ENCODE measurements at places on chromosomes 13 and 19.

GRCh38 chr13:47420568-47420967, 523.7 kb upstream of the HTR2A start:
- DNase-seq = no peak

DNA sequence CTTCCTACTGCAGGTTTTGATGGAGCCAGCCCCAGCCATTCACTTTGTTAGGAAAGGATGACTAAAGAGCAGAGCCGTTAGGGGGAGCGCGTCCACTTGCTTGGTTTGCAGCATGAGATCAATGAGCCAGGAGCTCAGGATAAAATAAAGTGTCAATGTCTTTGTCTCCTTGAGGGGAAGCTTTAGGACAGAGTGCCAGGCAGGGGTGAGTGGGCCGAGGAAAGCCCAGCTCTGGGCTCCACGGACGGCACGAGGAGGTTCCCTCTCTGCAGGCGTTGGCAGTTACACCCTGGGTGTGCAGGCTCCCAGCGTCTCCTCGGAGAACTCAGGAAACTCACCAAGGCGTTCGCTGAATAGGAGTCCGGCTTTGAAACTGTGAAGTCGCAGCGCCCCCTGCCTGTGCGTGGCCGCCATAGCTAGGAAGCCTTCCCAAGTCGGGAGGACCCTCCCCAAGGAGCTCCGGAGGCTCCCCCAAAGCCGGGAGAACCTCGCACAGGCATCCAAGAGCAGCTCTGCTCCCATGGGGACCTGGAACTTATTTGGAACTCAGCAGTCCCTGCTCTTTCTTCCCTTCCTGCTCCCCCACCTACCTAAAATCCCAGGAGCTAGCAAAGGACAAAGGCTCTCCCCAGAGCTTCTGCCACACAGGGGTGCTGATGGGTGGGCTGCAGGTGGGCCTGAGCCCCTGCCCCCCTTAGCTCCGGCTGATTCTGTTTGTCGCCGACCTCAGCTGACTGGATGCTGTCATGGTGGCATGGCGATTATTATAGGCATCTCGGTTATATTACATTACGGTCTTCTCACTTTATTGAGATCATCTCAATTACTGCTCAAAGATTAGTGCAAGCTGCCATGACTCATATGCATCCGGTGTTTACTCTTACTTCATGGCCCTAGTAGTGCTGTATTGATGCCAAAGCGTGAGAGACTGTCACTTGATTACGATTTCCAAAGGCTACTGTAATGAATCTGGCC, 34.4 kb downstream of the GSX1 start:
- DNase-seq = peak; percentile 53

GRCh38 chr19:54231077-54231931, 8.5 kb upstream of the LILRB3 start:
- peak; percentile 85 for DNase-seq

- no peak for DNase-seq
Measured at GRCh38 chr13:111394211-111394922, 73.9 kb downstream of the TEX29 start.

GRCh38 chr19:46611776-46612175, 10.6 kb downstream of the CALM3 start:
- DNase-seq = no peak

DNA sequence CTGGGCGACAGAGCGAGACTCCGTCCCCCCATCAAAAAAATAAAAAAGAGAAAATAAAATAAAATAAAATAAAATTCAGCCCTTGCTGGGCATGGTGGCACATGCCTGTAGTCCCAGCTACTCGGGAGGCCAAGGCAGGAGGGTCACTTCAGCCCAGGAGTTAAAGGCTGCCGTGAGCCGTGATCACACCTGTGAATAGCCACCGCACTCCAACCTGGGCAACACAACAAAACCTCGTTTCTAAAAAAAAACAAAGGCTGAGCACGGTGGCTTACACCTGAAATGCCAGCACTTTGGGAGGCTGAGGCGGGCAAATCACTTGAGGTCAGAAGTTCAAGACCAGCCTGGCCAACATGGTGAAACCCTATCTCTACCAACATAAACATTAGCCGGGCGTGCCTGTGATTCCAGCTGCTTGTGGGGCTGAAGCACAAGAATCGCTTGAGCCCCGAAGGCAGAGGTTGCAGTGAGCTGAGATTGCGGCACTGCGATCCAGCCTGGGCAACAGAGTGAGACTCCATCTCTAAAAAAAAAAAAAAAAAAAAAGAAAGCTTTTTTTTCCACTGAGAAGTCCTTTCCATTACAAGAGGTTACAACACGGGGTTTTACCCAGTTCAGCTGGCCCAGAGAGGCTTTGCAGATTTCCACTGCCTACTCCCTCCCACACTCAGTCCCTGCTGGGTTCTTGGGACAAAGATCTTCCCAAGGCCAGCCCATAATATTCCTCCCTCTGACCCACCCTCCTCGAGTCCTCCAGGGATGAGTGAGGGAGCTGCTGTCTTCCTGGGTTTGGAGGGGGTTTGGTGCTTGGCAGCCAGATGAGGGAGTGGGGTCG, 6.4 kb downstream of the ANGPTL4 start:
- DNase-seq = no peak

DNA sequence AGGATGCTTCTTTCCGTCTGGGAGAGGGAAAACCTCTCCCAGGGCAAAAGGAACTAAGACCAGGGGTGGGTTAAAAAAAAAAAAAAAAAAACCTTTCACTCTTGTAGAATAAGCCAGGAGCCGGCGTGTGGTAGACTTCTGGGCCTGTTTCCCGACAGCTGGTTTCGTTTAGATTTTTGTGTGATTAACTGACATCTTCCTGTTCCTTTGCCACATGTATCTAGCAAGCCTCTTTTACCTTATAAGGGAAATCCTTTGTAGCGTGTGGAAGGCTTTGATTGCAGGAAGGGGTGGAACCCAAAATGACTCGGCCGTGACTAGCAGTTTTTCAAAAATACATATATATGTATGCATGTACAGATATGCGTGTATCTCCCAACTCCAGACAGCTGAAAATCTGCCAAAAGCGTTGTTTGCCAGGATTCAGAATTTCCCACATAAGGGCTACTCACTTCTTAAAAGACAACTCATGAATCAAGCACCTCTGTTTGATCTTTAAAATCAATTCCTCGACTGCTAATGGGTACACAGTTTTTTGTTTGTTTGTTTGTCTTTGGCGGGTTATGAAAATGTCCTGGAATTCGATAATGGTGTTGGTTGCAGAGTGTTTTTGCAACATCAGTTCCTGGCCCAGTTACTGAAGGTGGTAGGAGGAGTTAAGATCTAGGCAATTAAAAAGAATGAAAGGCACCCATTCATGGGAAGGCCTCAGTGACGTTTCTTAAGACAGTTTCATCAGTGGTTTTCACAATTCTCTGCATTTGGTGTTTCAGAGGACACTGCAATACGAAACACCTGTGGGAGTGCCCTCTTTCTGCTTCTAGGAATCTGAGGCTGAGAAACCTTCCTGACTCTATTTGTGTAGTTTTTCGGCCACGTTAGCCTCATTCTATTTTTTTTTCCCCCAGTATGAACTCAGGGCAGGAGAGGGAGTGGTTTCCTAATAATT, 2.7 kb downstream of the TPM4 start:
- DNase-seq = peak; percentile 60

- DNase-seq = peak; percentile 46
Measured at GRCh38 chr19:10112037-10112761, 706 bp downstream of the P2RY11 start.

GRCh38 chr19:31946491-31946890, 398.9 kb upstream of the ZNF507 start:
- no peak for DNase-seq

DNA sequence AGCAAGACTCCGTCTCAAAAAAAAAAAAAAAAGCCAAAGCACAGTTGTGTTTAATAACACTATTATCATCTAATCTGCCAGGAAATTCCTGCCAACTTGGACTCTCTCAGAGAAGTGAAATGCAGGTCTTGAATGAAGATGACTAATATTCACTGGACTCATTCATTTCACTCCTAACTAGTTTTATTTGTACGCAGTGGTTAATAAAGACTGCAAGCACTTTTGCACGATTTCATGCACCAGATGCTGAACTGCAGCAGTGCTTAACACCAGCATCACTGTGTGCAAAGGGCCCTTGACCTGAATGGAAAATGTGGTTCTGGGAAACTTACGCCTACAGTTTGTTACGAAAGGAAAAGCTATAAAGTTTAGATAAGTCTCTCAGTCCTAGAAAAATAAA, 63.3 kb downstream of the DHRS12 start:
- DNase-seq = no peak

- no peak for DNase-seq
Measured at GRCh38 chr19:19407633-19407930, 2.1 kb downstream of the GATAD2A start.

- DNase-seq = no peak
Measured at GRCh38 chr13:42392716-42393572, 121.0 kb downstream of the AKAP11 start.

GRCh38 chr13:95020298-95020987, 280.8 kb downstream of the ABCC4 start:
- DNase-seq = no peak

DNA sequence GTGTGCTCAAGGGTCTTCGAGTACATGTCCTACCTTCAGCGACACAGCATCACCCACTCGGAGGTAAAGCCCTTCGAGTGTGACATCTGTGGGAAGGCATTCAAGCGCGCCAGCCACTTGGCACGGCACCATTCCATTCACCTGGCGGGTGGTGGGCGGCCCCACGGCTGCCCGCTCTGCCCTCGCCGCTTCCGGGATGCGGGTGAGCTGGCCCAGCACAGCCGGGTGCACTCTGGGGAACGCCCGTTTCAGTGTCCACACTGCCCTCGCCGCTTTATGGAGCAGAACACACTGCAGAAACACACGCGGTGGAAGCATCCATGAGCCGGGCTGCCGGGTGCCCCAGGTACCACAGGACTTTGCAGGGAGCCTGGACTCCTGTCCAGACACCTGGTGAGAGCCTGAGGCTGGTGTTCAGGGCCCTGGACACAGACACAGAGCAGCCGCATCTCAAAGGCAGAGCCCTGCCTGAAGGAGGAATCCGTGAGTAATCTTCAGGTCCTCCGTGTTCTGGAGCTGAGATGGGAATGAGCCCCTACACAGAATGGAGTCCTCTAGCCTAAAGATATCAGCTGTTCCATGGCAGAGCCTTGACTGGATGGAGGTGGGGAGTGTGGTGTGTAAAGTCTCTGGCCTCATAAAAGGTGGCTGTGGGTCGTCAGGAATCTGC, 1.5 kb downstream of the ZNF581 start:
- DNase-seq = no peak

- no peak for DNase-seq
Measured at GRCh38 chr13:83057119-83057518, 825.2 kb downstream of the SLITRK1 start.

GRCh38 chr13:70363991-70364390, 255.7 kb upstream of the KLHL1 start:
- DNase-seq = no peak

DNA sequence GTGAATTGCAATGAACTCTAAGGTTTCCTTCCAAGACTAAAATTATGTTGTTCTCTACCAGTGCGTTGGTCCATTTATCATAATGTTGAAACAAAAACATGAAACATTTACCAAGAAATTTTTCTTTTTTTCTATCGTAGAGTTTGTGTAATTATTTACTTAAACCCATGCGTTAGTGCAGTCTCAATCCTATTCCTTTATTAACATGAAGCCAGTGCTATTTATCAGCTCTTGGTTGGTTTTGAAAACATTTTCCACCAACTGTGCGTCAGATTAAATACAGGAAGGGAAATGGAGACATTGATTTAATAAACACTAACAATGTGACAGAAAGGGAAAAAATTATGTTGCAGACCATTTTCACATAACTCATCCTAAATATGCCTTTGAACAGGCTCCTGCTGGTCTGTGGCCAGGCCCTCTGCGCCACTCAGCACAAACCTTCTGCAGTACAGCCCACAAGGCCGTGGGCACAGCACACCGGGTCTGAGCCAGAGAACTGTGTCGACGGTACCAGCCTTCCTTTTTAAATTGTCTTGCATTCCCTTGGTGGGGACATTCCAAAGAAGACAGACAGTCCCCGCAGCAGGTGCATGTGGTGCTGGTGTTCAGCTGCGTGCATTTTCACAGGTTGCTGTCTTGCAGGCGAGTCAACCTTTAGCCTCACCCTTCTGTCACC, 135.8 kb downstream of the SHISA2 start:
- DNase-seq = no peak

GRCh38 chr13:29362849-29363604, 232.5 kb downstream of the SLC7A1 start:
- DNase-seq = no peak

DNA sequence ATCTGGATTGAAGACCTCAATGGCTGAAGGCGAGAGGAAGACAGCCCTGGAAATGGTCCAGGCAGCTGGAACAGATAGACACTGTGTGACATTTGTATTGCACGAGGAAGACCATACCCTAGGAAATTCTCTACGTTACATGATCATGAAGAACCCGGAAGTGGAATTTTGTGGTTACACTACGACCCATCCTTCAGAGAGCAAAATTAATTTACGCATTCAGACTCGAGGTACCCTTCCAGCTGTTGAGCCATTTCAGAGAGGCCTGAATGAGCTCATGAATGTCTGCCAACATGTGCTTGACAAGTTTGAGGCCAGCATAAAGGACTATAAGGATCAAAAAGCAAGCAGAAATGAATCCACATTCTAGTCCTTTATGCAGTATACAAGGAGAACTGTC, 1.2 kb downstream of the POLR1D start:
- DNase-seq = no peak

- no peak for DNase-seq
Measured at GRCh38 chr19:40928850-40929249, 46.8 kb upstream of the CYP2A7 start.

DNA sequence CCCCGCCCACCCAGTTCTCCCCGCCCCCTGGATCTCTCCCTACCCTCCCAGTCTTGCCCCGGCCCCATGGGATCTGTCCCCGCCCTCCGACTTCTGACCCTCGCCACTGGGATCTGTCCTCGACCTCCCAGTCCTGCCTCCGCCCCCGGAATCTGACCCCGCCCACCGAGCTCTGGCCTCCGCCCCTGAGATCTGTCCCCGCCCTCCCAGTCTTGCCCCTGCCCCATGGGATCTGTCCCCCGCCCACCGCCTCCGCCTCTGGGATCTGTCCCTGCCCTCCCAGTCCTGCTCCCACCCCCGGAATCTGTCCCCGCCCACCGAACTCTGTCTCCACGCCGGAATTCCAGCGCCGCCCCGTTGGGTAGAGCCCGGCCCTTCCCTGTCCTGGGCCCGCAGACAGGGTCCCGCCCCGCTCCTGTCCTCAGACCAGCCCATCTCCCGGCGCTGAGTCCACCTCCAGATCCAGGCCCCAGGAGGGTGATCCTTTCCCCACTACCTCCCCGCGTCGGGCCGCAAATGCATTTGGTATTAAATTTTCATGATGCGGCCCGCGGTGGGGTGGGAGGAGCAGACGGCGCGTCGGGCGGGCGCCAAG, 1.5 kb upstream of the SLC17A7 start:
- DNase-seq = peak; percentile 39
